ENCODE measurements at places on chromosomes 2 and 18.

DNA sequence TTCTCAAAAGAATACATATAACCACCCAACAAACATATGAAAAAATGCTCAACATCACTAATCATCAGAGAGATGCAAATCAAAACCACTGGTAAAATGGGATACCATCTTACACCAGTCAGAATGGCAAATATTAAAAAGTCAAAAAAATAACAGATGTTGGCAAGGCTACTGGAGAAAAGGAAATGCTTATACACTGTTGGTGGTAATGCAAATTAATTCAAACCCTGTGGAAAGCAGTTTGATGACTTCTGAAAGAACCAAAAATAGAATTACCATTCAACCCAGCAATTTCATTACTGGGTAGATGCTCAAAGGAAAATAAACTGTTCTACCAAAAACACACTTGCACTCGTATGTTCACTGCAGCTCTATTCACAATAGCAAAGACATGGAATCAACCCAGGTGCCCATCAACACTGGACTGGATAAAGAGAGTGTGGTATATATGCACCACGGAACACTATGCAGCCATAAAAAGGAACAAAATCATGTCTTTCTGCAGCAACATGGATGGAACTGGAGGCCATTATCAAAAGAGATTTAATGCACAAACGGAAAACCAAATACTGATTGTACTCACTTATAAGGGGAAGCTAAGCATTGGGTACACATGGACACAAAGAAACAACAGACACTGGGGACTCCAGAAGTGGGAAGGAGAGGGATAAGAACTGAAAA, 38.8 kb downstream of the NCKAP1 start:
- no peak for DNase-seq

- no peak for DNase-seq
Observed at GRCh38 chr2:4139731-4140130, 436.4 kb downstream of the DCDC2C start.

DNA sequence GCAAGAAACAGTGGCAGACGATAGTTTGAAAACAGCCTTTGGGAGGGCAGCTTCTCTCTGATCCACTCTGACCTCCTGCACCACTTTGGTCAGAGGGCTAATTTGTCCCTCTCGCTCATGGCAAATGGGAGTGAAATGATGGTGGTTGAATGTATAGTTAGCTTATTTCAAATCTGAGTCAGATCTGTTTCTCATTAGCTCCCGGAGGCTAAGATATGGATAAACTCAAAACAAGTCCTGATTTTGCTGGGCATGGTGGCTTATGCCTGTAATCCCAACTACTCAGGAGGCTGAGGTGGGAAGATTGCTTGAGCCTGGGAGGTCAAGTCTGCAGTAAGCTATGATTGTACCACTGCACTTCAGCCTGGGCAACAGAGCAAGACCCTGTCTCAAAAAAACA, 145.0 kb downstream of the ALK start:
- DNase-seq = no peak

- DNase-seq = no peak
Observed at GRCh38 chr2:73141896-73142295, 29.1 kb upstream of the RAB11FIP5 start.

- no peak for DNase-seq
Observed at GRCh38 chr18:29164993-29165599, 988.2 kb upstream of the CDH2 start.

GRCh38 chr2:120836281-120836680, 100.6 kb downstream of the GLI2 start:
- DNase-seq = no peak

- no peak for DNase-seq
Observed at GRCh38 chr18:9494778-9495331, 19.5 kb downstream of the RALBP1 start.

DNA sequence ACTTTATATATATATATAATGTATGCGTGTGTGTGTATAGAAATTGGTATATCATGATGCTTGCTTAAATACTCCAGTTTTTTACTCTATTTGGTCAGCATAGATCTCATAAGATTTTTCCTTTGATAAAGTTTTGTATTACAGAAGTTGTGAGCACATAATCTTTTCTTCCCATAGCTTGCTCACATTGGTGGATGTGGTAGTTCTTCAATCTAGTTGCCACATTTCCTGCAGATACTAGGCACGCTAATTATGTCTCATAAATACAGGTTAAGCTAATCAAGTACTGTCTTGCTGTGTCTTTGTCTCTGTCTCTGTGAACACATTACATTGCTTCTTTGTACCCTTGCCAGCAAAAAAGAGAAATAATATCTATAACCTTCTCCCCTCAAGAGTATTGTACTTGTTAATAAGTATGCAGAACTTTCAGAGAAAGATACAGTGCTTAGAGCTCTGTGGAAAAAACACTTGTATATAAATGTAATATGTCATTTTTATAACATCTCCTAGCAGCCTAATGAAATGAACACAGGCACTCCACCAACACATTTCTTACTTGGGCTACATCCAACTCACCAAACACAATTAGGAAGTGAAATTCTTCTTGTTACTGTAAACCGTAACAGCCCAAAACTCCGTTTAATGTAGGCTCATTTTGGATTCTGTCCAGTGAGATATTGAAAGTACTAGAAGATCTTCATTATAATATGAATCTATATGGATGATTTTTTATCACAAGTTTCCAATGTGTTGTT, 306.7 kb upstream of the SLC8A1 start:
- no peak for DNase-seq

DNA sequence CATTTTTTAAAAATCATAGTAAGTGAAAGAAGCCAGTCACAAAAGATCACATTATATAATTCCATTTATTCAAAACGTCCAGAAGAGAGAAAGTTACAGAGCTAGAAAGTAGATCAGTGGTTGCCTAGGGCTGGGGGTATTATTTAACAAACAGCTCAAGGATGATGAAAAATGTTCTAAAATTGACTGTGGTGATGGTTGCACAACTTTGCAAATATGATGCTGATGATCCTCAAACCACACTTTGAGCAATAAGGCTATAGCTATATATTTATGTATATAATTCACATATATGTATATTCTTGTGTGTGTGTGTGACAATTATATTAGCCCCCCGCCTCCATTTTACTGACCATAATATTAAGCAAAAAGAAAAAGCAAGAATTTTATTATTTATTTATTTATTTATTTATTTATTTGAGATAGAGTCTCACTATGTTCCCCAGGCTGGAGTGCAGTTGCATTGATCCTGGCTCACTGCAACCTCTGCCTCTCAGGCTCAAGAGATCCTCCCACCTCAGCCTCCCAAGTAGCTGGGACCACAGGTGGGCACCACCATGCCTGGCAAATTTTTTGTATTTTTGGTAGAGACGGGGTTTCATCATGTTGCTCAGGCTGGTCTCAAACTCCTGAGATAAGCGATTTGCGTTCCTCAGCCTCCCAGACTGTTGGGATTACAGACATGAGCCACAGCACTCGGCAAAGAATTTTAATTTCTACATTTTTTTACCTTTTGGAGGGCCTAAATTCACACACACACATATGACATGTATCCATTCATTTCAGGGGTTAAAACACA, 1.9 kb downstream of the WDR12 start:
- no peak for DNase-seq

Data from SW480 (cell line).